ENCODE measurements at places on chromosomes 6 and 20.

DNA sequence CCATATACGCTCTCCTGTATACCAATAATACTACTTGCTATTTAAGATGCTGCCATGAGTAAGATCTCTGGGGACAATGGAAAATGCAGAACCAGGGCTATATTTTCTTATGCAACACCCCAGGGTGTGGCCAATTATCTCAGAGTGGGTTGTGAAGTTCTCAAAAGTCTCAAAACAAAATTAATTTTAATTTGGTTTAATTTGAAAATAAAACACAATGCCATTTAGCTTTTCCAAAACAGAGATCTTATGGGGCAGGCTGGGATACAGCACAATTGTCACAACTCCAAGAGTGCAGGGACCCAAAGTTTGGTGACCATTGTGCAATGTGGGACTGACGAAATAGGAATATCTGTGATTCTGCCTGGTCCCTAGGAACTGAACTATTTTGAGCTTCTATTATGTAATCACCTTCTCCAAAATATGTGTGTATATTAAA, 43.1 kb downstream of the MBOAT1 start:
- no peak for DNase-seq

GRCh38 chr6:87250019-87250418, 72.4 kb upstream of the SMIM8 start:
- DNase-seq: no peak

DNA sequence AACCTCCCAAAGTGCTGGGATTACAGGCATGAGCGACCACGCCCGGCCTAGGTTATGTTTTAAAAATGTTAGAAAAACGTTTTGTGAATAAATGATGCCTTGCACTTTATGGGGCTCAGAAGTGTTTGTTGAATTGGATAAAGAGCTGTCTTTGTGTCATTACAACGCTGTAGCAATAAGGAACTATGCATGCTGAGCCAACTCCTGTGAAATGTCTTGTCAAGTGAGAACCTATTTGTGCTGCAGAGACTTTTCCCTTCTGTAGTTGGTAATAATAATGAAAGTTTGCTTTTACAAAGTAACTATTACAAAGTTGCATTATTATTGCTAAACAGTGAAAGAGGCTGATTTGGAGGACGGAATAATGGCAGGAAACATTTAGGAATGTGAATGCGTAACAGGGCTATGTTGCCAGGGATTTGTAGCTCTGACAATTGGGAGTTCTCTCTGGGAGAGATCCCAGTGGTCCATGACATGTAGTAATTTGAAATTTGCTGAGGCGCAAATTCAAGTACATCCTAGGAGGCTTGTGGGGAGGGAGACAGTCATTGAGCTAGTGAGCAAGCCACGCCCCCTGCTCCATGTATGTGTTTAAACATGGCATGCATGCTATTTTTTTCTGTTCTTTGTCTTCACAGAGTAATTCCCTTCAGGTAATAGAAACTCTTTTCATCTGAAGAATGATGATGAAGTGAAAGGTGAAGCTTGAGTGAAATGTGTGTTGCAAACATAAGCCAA, 16.8 kb upstream of the BICRAL start:
- DNase-seq: no peak

DNA sequence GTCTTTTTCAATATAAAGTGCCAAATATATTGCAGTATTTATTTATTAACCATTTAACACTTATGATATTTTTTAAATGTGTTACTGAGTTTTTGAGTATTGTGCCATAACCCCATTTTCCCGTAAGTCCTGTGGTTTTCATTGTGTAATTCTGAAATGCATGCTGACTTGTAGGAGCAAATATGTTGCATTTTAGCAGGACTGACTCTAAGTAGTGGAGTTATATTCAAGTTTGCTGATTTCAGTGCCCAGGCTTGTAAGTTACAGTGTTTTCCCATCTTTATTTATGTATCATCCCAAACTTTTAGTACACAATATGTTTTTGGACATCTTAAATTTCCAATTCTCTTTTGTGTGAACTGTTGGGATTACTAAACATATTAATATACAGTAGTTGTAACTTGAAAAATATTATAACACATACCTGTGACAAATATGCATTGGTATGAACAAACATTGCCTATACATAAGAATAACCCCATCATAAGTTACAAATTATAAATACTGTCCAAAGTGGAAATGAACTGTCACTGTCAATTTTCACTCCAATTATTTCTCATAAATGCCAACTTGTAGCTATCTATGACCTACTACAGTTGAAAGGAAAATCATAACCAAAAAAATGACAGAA, 179.3 kb upstream of the RUNX2 start:
- no peak for DNase-seq

- no peak for DNase-seq
These were observed 11.8 kb downstream of the MAP3K4 start for GRCh38 chr6:161003336-161003735.

DNA sequence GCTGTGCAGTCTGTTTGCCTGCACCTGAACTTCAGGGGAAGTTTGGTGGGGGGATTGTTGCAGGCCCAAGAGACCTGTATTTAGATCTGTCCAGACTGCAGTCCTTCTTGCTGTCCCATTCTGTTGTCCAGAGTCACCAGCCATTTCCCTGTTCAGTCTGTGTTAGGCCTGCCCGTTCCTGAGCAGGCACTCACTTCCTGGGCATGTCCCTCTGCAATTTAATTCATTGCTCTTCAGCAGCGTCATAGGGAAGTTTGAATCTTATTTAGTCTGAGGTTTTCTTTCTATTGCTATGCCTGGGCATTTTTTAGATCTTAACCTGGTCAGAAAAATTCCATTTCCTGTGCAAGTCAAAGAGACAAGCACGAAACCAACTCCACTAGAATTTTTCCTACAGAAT, 190.2 kb downstream of the DTNBP1 start:
- no peak for DNase-seq

GRCh38 chr20:16321291-16321690, 252.0 kb downstream of the KIF16B start:
- no peak for DNase-seq

DNA sequence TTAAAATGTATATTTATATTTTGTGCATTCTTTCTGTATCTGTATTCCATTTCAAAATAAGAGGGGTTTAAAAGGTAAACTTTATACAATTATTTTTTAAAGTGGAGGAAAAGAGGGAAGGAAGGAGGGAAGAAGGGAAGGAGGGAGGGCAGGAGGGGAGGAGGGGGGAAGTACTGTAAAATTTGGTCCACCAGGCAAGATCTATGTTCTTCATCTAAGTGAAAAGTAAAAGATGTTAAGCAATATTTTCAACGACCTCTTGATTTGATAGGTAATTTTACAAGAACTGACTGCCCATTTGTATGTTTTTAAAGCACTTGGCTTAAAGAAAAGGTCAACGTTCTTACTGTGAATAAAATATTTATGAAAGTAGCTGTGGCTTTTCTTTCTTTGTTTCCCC, 29.8 kb upstream of the PCSK2 start:
- no peak for DNase-seq

DNA sequence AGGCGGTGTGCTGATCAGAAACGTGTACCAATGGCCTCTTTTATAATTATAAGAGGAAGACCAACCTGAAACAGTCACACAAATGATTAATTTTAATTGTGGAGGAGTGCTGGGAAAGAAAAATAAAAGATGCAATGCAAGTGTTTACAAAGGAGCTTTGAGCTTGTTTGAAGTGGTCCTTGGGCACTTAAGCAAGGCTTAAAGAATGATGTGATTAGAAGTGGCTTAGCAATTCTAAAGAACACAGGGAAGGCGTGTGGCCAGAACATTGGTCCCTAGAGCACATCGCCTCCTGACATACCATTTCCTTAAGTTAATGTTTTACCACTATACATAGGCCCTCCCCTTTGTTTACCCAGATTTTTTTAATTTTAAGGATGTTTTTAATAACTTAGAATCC, 26.1 kb downstream of the PTPN1 start:
- no peak for DNase-seq

DNA sequence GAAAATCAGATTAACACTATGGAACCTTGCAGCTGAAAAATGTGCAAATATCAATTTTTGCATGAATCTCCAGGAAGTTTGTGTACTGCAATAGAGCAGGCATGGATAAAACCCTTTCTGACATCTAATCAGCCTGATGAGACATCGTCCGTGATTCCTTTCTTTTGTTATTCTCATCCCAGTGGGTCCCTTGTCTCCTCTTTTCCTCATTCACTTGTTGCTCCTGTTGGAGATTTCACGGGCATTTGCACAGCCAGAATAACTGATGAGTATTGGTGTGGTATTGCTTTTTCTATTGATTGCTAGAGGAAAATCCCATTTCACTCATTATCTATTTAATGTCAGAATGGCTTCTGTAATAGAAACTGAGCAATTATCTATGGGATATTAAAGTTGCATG, 39.9 kb downstream of the SCGN start:
- DNase-seq: no peak

- DNase-seq: no peak
These were observed 96.6 kb upstream of the FKBP1C start for GRCh38 chr6:63114610-63115211.

GRCh38 chr6:44333273-44333919, 9.1 kb upstream of the SPATS1 start:
- no peak for DNase-seq

- DNase-seq: no peak
These were observed 3.6 kb downstream of the IPCEF1 start for GRCh38 chr6:154352898-154353585.

- DNase-seq: no peak
These were observed 622.6 kb upstream of the SLC35B3 start for GRCh38 chr6:9057937-9058336.

DNA sequence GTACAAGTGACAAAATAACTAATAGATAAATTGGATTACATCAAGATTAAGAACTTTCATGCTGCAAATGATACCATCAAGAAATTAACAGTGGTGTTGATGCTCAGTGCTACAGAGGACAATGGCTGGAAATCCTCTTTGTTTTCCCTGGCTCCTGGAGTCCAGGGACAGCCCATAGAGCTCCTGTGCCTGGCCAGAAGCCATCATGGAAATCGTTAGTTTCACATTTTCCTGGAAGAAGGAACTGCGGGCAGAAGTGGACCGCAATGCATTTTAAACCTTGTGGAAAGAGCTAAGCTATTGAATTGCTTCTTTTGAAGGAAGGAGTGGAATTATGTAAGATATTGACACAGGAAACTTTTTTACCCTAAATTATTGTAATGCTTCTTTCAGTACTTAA, 276.0 kb downstream of the GJA1 start:
- no peak for DNase-seq

- no peak for DNase-seq
These were observed 116.2 kb downstream of the DTNBP1 start for GRCh38 chr6:15546591-15546990.

- no peak for DNase-seq
These were observed 153.5 kb downstream of the RPS12 start for GRCh38 chr6:132967871-132968270.

DNA sequence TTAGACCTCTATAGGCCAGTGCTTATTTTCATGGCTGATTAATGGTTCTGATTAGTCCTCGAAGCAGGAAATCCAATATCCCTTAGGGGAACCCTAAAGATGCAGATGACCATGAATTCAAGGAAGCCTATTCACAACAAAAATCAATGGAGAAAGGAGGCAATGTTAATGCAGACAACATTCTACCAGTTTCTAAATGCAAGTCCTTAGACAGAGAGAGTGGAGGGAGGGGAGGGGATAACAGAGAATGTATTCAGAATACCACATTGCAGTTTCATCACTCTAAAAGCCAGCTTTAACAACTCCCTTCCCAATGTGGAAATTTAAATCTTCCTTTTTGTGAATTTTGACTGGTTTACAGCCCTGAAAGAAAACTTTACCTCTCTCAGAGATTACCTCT, 87.1 kb upstream of the POU3F2 start:
- no peak for DNase-seq

DNA sequence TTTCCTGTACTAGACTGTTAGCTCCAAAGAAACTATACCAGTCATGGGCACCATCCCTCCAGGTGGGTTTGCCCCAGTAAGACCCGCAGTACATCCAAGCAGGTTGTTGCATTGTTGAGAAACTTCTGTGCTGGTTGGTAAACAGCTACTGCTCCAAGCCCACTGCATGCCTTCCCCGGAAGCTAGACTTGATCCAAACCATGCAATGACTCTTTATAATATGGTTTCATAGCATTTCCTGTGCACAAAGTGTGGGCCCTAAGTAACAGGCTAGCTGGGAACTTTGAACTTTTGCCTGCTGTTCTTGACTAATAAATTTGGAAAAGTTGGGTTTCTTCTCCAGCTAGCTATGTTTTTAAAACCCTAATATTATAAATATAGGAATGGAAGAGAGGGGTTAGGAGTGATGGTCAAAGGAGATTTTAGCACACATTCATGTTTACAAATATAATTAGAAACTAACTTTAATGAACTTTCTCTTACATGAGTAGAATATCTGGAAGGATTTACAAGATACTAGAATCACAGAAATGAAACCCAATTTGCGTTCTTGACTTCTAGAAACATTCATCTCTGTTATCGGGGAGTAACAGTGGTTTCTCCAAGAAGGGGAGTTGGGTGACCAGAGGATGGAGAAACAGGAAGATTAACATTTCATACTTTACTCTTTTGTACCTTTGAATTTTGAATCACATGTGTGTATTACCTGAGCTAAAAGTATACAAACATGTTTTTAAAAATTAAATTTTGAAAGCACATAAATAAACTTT, 51.7 kb downstream of the GFOD1 start:
- no peak for DNase-seq

GRCh38 chr6:99195986-99196655, 153.4 kb downstream of the FAXC start:
- DNase-seq: no peak

GRCh38 chr6:111522393-111523020, 39.5 kb upstream of the REV3L start:
- DNase-seq: no peak

DNA sequence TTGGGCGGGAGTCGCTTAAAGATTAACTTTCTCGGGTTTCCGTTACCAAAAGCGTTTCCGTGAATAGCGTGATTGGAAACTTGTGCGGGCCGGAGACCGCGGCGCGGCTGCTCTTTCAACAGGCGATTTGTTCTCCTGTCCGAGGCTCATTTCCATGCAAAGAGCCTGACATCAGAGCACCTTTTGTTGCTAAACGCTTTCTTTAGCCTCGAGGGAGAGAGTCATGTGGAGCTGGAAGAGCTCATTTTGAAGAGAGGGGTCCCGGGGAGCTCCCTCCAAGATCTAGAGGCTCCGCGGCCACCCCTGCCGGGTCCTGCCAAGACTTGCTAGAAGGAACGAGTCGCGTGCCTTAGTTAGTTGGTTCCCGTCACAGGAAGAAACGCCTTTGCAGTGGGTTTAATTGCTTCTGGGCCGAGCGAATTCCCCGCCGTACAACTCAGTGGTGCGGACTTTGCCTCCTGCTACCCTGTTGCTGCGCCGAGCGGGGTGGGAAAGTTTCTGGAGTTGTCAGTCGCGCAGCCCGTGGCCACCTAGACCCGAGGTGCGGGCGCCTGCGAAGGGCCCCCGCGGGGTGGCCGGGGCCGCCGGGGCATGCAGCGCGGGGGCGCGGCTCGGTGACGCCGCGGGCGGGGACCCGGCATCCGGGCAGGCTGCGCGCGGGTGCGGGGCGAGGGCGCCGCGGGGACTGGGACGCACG, at the start of gene SASH1:
SASH1 (plus strand) TSS at position 489 of the 697 bp plus-strand sequence. CDS start 230 bp downstream, outside the sequence.
- peak; percentile 62 for DNase-seq

- no peak for DNase-seq
These were observed 349.3 kb downstream of the SOX4 start for GRCh38 chr6:21942897-21943296.
